Activated naive CD8-positive, alpha-beta T cell treated with anti-CD3 and anti-CD28 coated beads, Interleukin-2, amount 50 U/mL, for 24 hours (primary cell): ENCODE measurements at places on chromosomes 16 and 17.
A peak's percentile ranks its signal among the peaks of the same experiment; 100 is the strongest.

DNA sequence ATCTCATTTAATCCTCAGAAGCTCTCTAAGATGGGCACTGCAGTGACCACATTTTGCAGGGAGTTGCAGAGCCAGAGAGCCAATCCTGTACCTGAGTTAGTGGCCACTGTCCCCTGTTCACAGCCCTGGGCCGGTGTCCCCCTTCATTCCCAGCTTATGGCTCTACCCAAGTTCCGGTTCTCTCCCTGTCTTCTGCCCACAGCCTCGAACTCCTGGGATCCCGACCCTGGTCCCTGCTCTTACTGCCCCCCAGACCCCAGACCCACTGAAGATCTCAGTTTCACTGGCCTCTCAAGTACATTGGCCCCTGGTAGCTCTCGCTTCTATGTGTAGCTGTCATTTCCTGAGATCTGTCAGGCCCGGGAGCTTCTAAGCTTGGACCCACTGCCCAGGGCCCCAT lies 12.2 kb downstream of the ASGR2 start:
- DNase-seq: no peak

- DNase-seq: no peak
Measured at GRCh38 chr17:60253048-60253447, 103.3 kb downstream of the CA4 start.

DNA sequence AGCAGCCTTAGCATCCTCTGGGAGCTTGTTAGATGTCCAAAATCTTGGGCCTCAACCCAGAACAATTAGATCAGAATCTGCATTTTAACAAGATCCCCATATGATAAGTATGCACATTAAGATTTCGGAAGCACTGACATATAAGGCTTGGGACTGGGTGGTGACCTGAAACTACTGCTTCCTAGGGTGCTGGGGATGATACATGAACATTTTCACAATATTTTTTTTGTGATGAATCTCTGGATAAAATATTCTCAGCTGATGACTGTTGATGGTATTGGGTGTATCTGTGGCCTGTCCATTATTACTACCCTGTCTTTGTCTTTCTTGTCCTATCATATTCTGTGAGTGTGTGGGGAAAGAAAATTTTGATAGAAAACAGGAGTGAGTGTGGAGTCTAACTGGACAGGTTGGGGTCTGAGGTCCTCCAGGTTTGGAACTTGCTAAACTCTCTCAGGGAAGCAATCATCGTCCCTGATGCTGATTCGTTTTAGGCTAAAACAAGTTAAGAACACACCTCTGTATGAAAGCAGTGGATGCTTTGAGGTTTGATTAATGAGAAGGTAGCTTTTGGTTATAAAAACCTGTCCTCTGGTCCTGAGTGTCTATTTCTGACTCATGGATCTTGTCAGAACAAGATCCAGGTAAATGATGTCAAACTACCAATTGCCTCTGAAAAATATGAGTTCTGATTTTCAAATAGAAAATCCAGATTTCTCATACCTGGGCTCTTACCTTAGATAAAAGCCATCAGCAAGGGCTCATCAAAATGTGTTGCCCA lies 23.2 kb downstream of the KRT23 start:
- DNase-seq: no peak

- DNase-seq: no peak
Measured at GRCh38 chr17:78151514-78152008, 5.4 kb downstream of the C17orf99 start.

DNA sequence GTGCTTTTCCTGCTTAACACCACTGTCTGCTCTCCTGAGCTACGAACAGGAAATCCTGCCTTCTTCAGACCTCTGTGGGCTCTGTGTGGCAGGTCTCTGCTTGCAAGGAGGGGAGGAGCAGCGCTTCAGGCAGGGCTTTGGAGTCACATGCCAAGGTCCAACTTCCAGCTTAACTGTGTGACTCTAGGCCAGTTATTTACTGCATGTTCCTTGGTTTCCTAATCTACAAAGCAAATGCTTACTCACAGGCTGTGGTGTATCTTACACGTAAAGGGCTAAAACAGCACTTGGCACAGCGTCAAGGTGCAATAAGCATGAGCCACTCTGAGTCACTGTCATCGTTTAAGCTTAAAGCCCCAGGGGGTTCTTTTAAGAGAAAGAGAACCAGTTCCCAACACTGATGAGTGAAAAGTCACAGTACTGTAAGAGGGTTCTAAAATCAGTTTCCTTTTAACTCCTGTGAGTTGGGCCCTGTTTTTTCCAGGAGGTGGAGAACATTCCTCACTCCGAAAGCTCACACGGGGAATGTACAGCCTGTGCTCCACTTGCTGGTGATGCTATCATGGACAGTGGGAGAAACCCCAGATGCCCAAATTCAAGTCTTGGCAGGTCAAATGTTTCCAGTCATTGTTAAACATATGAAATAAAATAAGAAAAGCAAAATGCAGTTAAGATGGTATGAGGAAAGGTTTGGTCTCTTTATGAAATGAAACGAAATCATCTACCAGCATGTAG lies 54.1 kb upstream of the BCAR1 start:
- peak; percentile 56 for DNase-seq

DNA sequence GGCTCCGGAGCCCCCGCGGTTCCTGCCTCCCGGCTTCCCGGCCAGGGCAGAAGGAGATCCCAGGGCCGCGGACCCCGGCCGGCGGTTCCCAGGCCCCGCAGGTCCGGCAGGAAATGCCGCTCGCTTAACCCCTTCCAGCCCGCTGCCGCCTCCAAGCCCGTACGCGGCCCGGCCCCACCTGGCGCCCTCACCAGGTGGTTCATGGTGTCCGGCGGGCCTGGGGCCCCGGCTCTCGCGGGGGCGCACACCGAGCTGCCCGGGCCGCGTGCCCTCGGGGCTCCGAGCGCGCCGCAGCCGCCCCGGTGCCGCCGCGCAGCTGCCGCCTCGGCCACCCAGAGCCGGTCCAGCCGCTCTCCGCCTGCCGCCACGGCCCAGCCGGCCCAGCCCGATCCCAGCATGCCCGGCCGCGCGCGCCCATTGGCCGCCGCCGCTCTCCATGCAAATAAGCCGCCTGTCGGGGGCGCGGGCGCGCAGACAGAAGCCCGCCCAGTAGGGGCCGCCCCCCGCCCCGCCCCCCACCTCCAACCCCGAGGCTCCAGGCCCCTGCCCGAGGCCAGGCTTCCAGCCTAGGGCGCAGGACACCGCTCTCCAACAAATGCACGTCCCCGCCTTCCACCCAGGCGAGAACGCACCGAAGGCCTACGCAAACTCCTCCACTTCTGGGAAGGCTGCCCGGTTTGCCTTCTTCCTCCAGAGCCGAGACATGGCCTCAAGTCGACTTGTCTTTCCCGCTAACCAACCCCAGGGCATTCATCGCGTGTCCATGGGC lies at the start of gene BCAR1:
Gene BCAR1, minus strand, starts transcription at position 345 of the 769 bp plus-strand sequence. Its CDS starts 142 bp downstream, at position 203.
- peak; percentile 32 for DNase-seq

- DNase-seq: no peak
Measured at GRCh38 chr16:86467490-86467889, 42.8 kb upstream of the FOXF1 start.

- no peak for DNase-seq
Measured at GRCh38 chr16:65743558-65743957, 621.7 kb upstream of the CDH11 start.

DNA sequence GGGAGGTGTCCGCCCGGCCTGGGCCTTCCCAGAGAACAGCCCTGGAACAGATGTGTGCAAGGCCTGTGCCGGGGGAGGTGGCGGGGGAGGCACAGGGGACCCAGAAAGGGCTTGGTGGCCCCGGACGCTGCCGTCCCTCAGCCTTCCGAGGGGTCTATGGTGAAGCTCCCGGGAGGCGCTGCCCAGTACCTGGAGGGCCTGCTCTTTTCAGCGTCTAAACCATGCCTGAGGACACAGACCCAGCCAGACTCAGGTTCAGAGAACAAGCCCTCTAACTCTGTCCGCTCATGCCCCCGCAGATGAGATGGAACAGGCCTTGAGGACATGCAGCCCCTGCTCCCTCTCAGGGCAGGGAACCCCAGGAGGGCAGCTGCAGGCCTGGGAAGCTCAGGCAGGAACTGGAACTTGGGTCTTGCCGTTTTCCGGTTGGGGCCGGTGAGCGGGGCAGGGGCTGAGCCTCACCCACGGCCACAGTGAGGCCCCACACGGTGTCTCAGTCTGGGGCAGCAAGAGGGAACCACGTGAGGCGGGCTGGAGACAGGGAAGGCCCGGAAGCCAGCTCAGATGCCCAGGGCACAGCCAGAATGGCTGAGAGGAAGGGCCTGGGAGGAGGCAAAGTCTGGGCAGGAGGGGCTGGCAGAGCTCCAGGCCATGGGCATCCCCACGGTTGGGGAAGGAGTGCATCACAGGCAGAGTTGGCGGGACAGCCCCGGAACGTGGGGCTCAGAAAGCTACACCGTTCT lies 12.5 kb downstream of the SLC16A3 start:
- peak; percentile 70 for DNase-seq

- no peak for DNase-seq
Measured at GRCh38 chr17:54937426-54937825, 31.0 kb downstream of the COX11 start.

- DNase-seq: no peak
Measured at GRCh38 chr16:80350061-80350460, 190.7 kb upstream of the DYNLRB2 start.

DNA sequence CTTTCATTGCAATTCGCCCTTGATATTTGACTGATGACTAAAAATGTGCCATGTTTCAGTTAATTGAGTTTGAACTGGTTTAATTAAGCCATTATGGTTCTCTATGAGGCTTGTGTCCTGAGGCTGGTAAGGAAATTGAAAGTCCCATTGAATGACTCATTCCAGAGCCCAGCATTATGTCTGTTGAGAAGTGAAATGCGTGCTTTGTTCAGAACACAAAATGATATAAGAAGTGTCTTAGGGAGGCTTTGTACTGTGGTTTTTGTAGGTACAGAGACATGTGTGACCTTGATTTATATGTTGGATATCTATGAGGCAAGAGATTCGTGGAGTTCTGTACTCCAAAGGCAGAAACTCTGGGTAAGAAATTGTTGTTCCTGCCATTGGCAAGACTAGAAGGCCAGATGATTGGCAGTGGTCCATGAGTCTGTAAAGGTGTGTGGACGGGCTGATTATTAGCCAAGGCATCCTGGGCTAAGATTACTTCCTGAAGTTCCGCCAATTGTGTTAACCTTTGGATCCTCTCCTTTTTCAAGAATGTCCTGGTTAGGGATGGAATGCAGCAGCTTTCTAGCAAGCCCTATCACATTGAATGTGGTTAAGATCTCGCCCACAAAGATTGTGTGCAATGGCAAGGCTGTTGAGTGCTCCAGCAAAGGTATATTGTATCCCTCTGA lies 103.7 kb downstream of the NPIPB5 start:
- DNase-seq: no peak

GRCh38 chr16:22232277-22233036 lies 26.4 kb downstream of the EEF2K start:
- DNase-seq: peak; percentile 40

DNA sequence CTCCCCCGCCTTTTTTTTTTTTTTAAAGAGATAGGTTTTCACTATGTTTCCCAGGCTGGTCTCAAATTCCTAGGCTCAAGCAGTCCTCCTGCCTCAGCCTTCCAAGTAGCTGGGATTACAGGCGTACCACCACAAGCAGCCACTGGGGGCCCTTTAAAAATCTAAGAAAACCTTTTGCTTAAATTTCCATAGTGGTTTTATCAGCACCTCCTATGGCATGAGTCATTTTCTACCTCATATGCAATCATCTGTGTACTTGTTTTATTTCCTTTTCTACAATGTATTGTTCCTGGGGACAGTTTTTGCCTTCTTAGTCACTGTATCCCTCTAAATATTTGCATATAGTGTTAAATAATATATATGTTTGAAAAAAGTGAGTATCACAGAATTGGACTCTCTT lies 29.2 kb downstream of the GNA13 start:
- peak; percentile 55 for DNase-seq

DNA sequence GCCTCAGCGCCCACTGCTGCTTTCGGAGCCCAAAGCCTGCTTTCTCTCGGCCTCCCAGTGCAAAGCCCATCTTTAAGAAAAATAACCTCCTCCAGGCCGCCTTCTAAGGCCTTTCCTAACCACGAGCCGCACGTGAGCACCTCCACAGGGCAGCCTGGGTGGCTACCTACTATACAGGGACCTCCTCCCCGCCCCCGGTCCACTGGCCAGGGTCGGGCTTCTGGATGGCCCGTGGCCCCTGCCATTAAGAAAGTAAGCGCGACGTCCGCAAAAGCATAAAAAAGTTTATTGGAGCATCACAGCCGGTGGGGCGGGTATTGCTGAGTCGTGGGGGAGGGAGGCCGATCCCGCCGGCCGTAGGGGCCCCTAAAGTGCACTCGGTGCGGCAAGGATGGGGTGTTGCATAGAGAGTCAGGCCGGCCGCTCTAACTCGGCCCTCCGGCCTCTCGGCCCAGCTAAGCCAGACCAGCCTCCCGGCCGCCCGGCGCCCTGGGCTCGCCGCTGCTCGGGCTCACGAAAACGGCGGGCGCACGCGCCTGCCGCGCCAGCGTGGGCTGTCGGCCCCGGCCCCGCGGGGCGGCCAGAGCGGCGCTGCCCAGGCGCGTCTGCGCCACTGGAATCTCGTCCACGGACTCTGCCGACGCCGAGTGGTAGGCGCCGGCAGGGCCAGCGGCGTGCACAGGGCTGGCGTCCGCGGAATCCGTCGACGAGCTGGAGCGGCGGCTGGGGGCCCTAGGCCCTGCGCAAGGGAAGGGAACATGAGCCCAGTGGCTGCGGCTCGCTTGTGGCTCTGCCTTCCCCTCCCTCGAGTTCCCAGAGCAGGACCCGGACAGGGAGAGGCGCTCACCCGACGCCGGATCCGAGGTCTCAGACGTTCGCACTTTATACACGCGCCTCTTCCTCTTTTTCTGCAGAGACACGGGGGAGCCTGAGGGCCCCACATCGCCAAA lies 1.1 kb upstream of the TPPP3 start:
- DNase-seq: no peak

- DNase-seq: peak; percentile 27
Measured at GRCh38 chr17:7444682-7445618, at the start of gene CHRNB1. TSS of gene CHRNB1 (plus strand) at chr17:7445061. CDS start at chr17:7445128, 67 bp downstream.

DNA sequence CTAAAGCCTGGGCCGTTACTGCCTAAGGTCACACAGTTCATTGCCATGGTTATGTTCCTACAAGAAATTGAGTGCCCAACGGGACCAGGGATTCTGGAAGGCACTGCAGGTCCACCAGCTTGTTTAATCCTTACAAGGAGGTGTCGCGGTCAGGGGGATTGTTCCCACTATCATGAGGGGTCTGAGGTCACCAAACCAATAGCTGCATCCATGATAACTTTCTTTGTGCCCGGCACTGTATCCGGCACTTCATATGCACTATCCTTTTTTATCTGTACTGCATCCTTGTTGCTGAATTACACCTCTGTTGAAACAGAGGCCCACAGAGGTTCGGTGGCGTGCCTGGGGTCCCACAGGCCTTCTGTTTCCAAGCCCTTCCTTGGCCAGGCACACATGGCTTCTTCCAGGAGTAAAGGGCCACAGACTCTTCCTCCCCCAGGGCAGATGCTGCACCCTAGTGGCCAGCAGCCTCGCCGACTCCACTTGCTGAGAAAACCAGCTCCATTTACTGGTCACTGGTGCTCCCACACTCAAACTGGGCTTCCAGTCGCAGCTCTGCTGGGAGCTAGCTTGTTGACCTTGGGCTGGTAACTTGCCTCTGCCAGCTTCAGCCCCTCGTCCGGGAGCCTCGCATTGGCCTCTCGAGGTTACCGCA lies 82.0 kb upstream of the PLCG2 start:
- DNase-seq: peak; percentile 57

GRCh38 chr16:64269756-64270155 lies 852.1 kb downstream of the CDH11 start:
- no peak for DNase-seq
